ENCODE measurements at places on chromosomes 12 and 14. TPM values are rescaled to one million over a fixed set of nuclear protein-coding genes. Genes with fewer than 3 reads are reported as not detected.

CCDC175 gene
- not detected for total RNA-seq

- no peak for DNase-seq
These were observed 281.9 kb upstream of the SYT10 start for GRCh38 chr12:33721561-33721960.

- DNase-seq = no peak
These were observed 5.1 kb downstream of the MBIP start for GRCh38 chr14:36315159-36315853.

RNASE4 gene
- 6.3 TPM for total RNA-seq

- no peak for DNase-seq
These were observed 1178.8 kb downstream of the VRK1 start for GRCh38 chr14:97975962-97976361.

RTL1 gene
- total RNA-seq = not detected

FGD4 gene
- total RNA-seq = 28.5 TPM

- DNase-seq = no peak
These were observed 219.2 kb downstream of the CACNA1C start for GRCh38 chr12:2271961-2272360.

FGF23 gene
- total RNA-seq = not detected

DNA sequence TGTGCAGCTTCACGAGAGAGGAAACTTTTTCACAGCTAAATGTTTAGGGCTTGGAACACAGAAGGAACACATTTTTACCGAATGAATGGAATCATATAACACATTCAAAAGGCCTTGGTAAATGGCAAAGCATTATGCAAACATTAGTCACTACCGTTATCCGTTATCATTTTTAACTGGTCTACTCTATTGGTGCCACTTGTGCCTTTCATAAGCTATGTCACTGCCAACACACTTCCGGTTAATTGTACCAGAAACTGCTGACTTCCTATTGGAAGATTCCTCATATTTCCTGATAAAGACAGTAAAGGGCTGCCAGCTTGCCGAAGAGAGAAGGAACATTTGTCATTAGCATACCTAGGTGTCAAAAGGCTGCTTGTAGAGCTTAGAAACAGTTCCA is 169.2 kb downstream of the APAF1 start:
- DNase-seq = no peak

DNA sequence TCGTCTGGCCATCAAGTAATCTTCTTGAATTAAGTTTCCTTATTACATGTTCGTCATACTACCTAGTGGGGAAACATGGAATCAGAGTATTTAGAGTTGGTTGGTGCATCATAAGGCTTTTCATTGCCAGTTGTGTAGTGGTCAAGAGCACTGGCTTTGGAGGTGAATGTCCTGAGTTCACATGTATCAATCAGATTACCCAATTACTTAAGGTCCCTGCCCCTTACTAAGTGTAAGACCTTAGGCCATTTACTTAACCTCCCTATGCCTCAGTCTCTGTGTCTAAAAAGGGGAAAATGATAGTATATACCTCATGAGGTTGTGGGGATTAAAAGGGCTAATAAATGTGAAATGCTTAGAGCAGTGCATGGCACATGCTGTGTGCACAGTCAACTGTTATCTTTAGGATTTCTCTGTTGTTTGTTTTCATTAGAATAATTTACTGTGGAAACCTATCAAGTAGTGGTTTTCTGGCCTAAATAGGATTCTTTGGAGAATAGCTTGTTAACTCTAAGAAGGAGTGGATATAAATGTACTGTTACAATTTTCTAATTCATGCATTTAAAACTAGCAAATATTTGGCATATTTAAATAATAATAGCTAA is 27.0 kb downstream of the MSRB3 start:
- no peak for DNase-seq

DNA sequence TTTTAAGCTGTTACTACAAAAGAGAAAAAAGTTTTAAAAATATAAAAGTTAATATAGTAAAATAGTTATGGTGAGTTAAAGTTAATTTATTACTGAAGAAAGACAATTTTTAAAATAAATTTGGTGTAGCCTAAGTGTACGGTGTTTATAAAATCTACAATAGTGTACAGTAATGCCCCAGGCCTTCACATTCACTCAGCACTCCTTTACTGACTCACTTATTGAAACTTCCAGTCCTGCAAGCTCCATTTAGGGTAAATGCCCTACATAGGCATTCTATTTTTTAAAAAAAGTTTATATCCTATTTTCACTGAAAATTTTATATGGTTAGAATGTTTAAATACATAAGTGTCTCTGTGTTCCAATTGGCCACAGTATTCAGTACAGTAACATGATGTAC is 769.5 kb upstream of the NOVA1 start:
- no peak for DNase-seq

TSPAN11 gene
- total RNA-seq = 0.79 TPM

- no peak for DNase-seq
These were observed 50.5 kb downstream of the R3HDM2 start for GRCh38 chr12:57380300-57380699.

- no peak for DNase-seq
These were observed 78.3 kb downstream of the LGMN start for GRCh38 chr14:92670160-92670559.

DNA sequence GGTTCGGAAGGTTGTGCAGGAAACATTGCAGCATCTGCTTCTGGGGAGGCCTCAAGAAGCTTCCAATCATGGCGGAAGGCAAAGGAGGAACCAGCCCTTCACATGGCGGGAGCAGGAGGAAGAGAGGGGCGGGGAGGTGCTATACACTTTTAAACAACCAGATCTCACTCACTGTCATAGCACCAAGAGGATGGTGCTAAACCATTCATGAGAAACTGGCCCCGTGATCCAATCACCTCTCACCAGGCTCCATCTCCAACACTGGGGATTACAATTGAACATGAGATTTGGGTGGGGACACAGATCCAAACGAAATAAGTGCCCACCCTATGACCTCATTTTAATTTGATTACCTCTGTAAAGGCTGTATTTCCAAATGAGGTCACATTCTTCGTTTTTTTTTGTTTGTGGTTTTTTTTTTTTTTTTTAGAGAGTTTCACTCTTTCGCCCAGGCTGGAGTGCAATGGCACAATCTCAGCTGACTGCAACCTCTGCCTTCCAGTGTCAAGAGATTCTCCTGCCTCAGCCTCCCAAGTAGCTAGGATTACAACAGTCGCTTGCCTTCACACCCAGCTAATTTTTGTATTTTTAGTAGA is 11.4 kb upstream of the ORAI1 start:
- no peak for DNase-seq

- no peak for DNase-seq
These were observed 305.3 kb upstream of the OR4E1 start for GRCh38 chr14:21978999-21979314.

DNA sequence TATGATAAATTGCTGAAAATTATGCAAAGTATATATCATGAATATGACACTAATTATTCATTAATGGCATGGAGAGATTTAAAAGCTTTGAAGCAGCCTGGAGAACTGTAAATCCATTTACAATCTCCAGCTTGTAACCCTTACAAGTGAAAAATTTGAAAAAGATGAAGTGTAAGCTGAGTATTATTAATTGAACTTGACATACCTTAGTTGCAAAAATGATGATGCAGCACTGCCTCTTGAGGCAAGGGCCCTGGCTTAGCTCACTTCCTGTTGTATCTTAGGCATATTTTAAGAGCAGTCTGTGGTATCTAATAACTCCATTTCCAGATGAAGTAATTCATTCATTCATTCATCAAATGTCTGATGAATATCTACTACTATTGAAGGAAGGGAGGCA is 158.6 kb downstream of the ANO4 start:
- DNase-seq = no peak
